ENCODE measurements at places on chromosomes 4 and X.
A peak's percentile ranks its signal among the peaks of the same experiment; 100 is the strongest.

GRCh38 chr4:82583897-82584587, 22.3 kb upstream of the TMEM150C start:
- no peak for DNase-seq

DNA sequence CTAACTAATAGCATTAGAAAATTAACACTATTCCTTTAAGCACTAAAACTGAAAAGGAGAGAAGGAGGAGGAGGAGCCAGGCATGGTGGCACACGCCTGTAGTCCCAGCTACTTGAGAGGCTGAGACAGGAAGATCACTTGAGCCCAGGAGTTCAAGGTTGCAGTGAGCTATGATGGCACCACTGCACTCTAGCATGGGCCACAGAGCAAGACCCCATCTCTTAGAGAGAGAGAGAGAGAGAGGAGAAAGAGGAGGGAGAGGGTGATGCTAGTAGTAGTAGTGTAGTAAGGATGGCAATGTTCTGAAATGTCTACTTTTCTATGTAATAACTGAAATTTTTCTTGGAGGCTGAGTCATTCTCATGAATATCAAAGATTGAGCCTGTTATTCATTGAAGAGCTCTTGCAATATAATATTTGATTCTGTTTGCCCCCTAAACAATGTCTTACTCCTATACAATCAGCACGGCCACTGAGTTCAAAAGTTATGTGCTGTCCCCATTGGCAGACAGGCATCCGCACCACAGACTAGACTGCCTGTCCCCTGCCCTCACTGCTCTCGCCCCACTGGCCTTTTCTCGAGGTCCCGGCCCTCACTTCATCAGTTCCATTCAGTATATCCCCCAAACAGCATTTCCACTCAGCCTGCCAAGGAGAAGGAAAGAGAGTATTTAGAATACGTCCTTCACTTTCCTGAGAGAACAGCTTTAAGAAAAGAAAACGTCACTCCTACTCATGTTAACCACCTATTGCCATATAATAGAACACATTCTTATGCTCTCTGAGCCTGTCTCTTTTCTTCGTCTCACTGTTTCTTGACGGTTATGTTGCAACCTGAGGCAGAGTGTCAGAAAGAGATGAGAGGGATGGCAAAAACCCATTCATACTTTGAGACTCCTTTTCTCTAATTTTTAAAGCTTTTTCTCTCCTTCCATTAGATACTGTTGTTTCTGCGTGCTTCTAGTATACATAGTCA, 238.1 kb downstream of the PALLD start:
- no peak for DNase-seq

GRCh38 chr4:136664988-136665387, 867.3 kb downstream of the PCDH18 start:
- no peak for DNase-seq

DNA sequence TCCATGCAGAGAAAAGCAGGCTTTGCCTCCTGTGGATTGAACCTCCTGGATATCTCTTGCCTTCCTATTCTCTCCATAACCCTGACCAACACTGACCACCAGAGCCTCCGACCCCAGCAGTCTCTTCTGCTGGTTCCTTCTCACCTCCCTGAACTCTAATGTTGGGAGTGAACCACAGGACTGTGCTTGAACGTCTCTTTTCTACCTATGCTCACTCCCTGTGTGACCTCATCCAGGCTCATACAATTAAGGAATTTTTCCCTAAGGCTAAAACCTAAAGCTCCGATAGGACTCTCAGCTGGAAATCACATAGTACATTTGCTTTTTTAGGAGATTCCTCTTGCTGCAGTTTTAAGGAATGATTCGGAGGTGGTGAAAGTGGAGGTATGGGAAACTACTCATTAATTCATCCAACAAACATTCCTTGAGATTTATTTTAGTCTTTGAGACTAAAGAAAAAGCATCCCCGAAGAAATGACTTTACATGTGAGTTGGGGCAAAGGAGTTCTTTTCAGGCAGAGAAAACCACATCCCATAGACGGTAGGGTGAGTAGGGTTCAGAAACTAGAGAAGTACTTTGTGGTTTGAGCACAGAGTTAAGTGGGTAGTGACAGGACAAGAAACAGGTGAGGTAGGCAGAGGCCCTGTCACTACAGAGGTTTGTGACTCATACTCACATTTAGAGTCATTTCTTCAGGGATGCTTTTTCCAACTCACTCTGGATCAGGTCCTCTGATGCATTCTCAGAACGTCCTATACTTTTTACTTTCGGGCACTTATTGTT, 30.8 kb downstream of the NDNF start:
- DNase-seq = no peak

- DNase-seq = no peak
Measured at GRCh38 chr4:61003301-61003700, 196.8 kb upstream of the ADGRL3 start.

- no peak for DNase-seq
Measured at GRCh38 chr4:98522636-98523395, 135.6 kb downstream of the TSPAN5 start.

DNA sequence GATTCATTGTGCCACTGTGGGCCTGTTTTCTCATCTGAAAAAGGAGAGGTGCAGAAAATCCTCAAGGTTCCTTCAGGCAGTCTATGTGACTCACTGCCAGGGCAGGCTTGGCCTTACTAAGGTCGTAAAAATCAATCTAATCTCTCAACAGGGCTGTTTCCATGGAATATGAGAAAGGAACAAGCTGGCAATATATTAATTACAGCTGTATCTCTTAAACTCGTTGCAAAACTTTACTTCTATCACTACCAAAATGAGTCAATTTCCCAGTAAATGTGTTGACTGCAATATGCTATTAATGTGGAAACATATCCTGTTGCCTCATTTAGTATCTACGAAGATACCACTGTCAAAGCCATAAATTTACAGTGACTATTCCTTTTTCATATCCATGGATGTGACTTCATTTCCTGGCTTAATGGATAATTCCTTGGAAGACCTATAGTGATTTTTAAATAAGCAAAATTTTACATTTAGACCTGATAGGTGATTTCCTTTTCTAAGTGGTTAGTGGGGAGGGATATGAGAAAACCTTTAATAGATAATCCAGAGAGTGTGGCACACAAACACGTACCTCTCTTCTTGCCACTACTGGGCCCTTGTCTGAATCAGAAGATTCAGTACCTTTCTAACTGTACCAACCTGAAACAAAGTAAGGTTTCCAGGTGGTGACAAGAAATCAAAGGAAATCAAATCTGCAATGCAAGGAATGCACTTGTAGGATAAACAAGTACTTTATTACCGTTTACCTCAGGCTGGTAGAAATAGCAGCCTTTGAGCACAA, 127.4 kb upstream of the FTHL17 start:
- DNase-seq = no peak

DNA sequence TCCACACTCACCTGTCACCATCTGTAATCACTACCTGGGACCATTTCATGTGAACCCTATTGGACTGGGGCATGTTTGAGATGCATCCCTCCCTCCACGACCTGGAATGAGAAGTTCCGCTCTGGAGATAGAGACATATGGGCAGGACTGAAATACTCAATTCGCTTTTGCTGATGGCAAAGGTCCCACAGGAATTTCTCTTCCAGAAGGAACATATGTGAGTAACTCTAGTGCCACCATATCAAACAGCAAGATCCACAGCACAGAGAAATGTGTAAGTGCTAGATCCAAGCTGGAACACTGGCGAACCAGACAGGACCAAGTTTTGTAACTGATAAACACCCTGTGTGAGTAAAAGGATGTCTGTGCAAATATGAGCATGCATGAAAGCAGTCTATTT, 43.9 kb downstream of the SEL1L3 start:
- DNase-seq = no peak

DNA sequence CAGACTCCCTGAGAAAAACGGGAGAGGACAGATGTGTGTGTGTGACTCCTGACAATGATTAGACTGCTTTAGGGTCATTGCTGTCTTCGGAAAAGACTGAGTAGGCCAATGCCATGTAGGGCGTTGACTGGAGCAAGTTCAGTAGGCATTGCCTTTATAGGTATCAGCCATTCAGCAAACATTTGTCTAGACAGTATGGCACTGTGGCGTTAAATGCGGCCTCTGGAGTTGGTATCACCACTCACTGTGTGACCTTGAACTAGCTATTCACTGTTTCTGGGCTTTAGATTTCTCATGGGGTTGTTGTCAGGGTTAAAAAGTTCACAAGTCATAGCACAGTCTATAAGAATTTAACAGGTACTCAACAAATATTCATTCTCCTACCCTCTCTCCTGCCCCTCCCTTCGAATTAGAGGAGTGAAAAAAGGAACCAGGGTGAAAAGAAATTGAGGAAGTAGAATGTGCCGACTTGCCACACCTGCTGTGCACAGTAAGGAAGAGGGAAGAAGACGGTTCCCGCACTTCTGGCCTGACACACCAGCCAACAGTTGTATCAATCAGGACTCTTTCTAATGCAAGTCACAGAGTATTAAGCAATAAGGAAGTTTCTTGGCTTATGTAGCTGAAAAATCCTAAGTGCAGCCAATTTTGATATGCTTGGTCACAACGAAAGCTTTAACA, 83.2 kb upstream of the PLAC8 start:
- DNase-seq = no peak

DNA sequence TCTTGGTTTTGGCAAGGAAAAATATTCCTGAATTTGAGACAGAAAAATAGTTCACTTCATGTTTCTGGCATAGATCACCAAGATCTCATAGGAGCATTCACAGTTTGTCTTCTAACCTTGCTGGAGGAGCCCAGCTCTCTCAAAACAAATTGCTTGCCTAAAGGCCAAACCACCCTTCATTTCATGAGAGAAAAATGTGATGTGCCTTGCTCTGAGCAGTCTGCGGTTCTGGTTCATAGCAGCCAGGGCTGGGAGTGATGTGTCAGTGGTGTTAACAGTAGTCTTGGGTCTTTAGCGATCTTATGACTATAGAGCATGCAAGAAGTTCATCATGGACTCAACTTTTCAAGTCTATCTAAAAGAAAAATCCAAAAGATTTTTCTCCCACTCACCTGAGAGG, 183.3 kb downstream of the DCLK2 start:
- DNase-seq = no peak

DNA sequence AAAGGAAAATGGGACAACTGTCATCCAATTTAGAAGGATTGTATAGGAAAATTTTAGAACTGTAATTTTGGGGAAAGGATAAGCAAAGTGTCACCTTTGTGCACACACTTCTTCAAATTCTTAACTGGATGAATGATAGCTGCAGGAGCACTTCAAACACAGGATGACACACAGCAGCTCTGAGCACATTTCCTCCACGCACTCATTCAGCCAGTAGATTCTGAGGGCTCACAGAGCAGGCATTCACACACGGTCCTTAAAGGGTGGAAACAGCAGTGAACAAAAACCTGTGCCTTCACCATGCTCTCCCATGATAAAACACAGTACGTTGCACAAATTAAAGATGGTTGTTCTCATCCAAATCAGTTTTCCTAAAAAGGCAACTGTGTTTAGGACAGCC, 38.5 kb upstream of the KLF3 start:
- no peak for DNase-seq

DNA sequence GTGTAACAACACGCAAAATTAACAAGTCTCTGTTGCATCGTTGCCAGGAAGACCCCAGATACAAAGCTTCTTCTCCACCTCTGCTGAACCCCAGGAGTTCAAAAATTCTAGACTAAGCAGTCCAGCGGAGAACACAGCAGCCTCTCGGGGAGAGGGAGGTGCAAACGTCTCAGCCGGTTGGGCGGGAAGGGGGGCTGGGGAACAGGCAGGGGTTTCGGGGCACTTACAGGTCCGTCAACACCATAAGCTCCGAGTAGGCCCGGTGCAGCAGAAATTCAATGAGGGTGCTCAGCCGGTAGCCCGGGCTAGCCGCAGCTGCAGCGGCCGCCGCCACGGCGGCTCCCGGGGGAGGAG, 394 bp downstream of the MED14 start:
- DNase-seq = no peak

GRCh38 chrX:1435241-1435895, 17.3 kb downstream of the ASMTL start:
- peak; percentile 29 for DNase-seq

- DNase-seq = no peak
Measured at GRCh38 chrX:48937054-48937907, 18.5 kb upstream of the PIM2 start.

DNA sequence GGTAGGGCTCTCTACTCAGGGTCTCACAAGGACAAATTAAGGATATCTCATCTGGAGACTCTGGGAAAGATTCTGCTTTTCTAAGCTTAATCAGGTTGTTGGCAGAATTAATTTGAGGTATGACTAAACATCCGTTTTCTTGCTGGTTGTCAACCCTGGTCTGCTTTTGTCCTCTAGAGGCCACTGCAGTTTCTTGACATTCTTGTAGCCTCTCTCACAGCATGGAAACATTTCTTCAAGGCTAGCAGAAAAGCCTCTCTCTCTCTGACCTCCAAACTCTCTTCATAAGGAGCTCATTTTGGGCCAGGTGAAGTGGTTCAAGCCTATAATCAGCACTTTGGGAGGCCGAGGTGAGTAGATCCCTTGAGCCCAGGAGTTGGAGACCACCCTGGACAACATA, 749.5 kb upstream of the PCDH7 start:
- peak; percentile 49 for DNase-seq

- no peak for DNase-seq
Measured at GRCh38 chr4:129246910-129247461, 151.0 kb downstream of the C4orf33 start.

- DNase-seq = no peak
Measured at GRCh38 chr4:69760455-69760854, at the start of gene SULT1B1. SULT1B1 (minus strand) TSS chr4:69760620; CDS start chr4:69755217, 5,403 bp downstream.

- no peak for DNase-seq
Measured at GRCh38 chr4:4670869-4671268, 129.0 kb upstream of the STX18 start.

DNA sequence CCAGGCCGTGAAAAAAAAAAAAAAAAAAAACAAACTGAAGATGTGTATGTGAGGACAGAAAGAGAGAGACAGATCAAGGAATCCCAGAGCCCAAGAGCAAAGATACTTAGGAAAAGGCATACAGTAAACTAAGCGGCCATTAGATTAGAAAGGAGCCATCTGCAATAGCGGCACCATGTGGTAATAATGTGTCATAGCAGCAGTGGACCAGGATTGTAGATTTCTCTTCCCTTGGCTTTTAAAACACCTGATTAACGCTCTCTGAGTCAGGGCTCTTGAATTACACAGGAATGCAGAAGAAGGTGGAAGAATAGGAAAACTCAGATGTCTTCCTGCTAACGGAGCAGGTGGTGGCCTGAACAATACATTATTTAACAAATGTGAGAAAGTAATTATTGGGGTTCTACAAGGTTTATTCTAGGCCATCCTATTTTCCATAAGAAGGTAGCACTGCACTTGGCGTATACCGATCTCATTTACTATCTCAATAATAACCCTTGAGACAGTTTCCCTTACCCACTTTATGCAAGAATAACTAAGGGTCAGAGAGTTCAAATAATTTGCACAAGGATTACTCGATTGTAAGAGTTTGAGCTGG, 182.7 kb downstream of the KCNIP4 start:
- DNase-seq = no peak

GRCh38 chrX:115112411-115112810, 76.8 kb upstream of the RBMXL3 start:
- no peak for DNase-seq

DNA sequence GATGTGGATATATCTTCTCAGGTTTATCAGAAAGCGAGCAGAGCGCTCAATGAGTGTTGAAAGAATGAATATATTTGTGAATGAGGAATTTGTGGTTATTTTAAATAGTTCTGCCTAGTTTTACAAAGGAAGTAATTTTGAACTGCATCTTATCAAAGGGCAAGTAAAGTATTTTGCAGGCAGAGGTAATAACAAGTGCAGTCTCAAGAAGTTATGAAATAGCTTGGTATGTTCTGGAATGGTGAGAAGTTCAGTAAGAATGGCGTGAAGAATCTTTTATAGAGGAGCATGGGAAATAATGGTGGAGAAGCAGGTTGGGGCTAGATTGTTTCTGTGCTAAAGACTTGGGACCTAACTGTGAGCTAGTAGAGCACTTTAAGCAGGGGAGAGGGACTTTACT, 10.9 kb downstream of the TMA16 start:
- DNase-seq = no peak

- no peak for DNase-seq
Measured at GRCh38 chrX:72307646-72308051, 1.9 kb upstream of the CITED1 start.

Data from ecto neural progenitor cell (in vitro differentiated cells).